ENCODE measurements at places on chromosomes 7 and 10. TPM values are rescaled to one million over a fixed set of nuclear protein-coding genes. Genes with fewer than 3 reads are reported as not detected.

PGAM2 gene
- not detected for total RNA-seq

PDGFA gene
- total RNA-seq = 29.4 TPM

HTR7 gene
- 0.07 TPM for total RNA-seq

CYP26C1 gene
- total RNA-seq = not detected

PRLHR gene
- not detected for total RNA-seq
